ENCODE measurements at places on chromosomes 7 and 10.

DNA sequence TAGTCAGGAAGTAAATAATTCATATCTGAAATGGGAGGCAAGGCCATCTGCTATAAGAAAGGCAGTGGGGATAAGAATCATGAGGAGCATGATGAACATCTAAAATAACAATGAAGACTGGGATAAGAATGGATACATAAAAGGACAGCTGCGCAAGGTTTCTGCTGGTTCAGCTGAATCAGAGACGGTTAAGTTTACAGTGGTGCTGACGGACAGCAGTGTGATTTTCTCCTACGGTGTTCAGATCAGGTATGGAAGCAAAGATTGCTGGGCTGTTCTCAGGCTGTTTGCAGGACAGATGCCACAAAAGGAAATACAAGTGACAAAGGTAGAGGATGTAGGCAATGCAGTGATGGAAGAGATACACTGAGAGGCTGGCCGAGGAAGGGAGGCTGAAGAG is 8.4 kb downstream of the CYCS start:
- DNase-seq = no peak

GRCh38 chr10:123529146-123529760 is 136.9 kb upstream of the GPR26 start:
- no peak for DNase-seq

DNA sequence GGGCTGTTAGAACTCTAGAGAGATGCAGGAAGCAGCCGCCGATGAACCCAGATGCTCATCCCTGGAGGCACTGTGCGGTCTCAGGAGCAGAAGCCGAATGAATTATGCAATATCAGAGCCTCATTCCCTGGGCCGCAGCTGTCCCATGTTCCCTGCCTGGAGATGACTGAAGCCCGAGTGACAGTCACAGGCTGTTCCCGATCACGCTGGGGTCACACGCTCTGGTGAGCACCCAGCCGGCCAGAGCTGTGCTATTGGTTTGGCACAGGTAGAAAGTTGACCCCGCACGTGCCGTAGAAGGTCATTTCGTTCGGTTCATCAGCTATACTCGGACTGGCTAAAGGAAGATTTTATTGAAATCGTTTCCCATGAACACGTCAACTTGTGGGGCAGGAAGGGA is 140.5 kb upstream of the SH2B2 start:
- DNase-seq = no peak

DNA sequence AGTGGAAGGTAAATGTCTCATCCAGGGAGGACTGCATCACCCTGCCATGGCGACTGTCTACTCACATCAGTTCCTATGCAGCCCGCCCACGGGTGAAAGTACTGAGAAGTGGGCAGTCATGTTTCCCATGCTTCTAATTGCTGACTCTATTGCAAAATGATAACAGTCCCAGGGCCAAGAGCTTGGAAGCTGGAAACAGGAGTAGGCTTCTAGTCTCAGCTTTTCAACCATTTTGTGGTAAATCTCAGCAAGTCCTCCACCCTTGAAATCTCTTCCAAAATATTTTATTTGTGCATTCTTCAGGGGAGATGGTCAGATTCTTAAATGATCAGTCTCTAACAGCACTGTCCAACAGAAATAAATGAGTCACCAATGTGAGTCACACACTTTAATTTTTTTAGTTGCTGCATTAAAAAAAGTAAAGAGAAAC is 48.1 kb upstream of the TARP start:
- DNase-seq = no peak

DNA sequence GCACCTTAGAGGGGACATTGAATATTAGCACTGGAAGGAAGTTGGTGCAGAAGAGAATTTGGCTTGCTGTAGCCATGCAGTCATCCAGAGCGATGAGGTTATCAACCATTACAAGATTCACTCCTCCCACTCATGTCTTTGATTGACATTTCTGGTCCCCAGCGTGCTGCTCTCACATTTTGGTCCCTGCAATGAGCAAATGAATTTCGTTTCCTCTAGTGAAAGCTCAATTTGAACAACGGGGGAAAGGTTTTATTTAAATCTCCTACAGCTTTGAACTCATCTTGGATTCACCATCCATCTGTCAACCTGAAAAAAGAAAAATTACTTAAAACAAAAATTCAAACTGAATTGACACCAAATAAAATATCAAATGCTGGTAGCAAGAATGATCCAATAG is 975.2 kb downstream of the NRG3 start:
- DNase-seq = no peak

- DNase-seq = no peak
Measured at GRCh38 chr10:99224766-99225165, 10.9 kb downstream of the HPSE2 start.

GRCh38 chr10:36048236-36048635 is 406.1 kb upstream of the FZD8 start:
- DNase-seq = no peak

- DNase-seq = no peak
Measured at GRCh38 chr10:129509155-129509554, 42.1 kb downstream of the MGMT start.

DNA sequence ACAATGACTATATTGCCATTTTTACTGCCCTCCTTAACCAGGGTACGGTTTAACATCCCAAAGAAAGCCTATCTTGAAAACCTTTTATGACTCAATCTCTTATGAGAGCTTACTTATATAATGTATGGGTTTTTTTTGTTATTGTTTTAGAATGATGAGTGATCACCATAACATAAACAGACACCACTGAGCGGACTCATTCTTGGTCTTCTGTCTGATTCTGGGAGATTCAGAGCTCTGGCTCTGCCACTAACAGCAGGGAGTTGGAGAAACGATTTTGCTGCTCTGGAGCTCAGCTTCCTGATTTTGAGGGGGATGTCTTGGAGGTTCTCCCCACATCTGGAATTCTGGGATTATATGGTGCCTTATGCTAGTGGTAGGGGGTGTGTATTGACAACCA is 244.1 kb downstream of the FRMD4A start:
- no peak for DNase-seq

DNA sequence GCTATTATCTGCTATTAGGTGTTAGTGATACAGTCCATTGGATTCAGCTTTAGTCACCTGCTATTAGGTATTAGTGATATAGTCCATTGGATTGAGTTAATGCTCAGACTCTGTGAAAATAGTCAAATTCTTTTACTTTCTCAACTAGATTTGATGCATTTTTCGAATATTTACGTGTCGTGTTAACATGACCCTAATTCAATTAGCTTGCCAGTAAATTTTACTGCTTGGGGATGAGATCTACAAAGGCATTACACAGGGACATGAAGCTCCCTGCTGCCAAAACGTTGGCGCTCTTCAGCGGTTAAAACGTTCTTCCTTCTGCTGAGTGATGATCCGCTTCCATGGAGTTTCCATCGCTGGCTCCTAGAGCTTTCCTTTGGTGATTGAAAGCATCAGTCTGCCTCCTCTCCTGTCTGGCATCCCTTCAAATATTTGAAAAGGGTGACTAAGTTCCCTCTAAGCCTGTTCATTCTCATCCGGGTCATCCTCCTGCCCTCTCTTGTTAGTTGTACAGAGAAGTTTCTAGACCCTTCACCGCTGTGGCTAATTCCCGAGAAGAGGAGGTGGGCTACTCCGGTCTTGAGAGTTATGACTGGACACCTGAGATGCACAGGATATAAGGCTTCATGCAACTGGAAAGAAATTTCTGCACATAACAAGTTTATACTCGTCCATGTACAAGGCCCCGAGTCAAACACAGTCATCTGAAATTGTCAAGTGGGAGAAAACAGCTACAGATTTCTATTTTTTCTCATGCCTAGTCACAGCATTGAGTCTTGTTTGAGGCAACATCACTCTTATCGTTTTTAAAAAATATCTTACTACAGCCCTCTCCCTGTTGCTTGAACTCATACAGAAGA is 254.0 kb downstream of the KLF6 start:
- DNase-seq = no peak

DNA sequence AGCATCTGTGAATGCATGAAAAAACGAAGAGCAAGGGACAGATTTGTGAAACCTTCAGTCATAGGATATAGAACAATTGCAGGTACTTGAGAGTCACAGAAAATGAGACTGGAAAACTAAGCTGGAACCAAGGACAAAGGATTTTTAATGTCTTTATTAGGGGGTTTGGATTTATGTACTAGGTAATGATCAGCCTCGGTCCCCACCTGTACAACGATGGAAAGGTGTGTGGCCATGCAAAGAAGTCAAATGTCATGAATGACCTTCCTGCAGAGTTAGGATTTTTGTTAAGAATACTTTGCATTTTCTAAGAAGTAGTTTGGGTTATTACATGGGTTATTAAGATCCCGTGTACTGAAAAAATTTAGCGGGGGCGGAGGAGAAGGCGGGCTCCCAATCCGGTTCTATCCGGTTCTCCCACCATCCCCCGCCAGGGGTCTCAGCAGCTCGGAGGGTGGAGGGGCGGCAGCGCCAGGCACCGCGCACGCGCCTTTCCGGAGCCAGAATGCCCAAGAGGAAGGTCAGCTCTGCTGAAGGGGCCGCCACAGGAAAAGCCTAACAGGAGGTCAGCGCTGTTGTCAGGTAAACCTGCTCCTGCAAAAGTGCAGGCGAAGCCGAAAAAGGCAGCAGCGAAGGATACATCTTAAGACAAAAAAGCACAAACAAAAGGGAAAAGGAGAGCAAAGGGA is 327.5 kb upstream of the PLXDC2 start:
- DNase-seq = no peak

DNA sequence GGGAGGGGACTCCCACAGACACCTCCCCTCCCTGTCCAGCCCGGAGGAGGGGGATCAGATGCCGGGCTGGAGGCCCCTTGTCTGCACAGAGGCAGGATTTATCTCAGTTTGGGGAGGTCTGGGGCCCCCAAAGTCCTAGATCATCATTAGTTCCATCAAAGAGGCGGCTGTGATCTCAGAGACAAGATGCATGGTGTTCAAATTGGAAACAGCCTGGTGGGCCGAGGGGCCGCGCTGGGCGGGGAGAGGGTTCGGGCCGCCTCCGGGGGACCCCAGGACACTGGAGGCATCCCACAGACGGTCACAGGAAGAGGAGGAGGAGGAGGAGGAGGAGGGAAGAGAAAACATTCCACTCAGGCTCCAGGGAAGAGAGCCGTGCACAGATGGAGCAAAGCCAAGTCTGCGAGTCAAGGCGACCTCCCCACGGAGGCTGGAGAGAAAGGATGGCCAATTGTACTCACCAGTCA is 69.5 kb upstream of the CUX1 start:
- DNase-seq = no peak

GRCh38 chr7:44376429-44377133 is 51.2 kb upstream of the CAMK2B start:
- DNase-seq = no peak

GRCh38 chr10:101561068-101561915 is 26.8 kb downstream of the POLL start:
- DNase-seq = no peak

DNA sequence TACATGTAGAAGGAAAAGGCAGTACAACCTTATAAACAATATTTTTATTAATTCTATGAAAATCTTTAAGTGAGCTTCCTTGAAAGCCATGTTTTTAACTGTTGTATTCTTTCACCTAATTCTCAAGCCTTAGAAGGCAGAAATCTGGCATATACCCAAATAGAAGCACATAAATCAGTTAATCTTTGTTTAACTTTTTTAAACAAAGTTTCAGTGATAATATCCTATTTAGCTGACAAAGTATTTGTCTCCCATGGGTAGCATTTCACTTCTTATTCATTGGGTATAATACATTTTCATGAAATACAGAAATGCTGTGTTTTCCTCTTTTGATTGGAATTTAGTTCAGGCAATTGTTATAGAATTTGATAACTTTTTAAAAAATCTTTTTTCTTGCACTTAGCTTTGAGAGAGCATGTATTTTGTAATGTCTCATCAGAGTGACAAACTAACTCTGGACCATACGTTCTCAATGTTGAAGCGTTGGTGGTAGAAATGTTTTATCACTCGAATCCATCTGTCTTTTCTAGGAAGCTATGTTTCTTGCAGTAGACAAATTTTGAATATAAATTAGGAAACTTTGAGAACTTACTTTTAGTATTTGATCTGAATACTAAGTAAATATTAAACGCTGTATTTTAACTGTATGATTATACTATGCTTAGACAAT is 78.1 kb downstream of the CREM start:
- no peak for DNase-seq

DNA sequence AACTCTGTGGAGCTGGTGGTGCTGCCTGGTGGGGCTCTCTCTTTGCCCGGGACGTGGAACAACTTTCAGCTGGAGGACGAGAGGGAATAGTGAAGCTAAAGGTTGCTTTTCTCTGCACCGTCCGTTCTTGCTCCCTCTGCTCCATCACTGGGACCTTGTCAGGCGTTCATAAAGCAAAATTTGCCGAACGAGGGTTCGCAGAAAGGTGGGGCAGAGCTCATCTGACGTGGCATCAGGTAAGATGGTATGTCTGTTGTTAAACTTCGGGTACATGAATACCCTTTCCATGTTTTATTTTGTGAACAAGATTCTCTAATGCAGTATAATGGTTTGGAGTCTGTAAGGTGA is 416 bp downstream of the BBS9 start:
- DNase-seq = no peak

GRCh38 chr10:110203500-110204455 is 3.6 kb upstream of the MXI1 start:
- no peak for DNase-seq

GRCh38 chr7:96739609-96740008 is 30.0 kb upstream of the SEM1 start:
- DNase-seq = no peak

- no peak for DNase-seq
Measured at GRCh38 chr10:117373823-117374505, 1.3 kb downstream of the PDZD8 start.

DNA sequence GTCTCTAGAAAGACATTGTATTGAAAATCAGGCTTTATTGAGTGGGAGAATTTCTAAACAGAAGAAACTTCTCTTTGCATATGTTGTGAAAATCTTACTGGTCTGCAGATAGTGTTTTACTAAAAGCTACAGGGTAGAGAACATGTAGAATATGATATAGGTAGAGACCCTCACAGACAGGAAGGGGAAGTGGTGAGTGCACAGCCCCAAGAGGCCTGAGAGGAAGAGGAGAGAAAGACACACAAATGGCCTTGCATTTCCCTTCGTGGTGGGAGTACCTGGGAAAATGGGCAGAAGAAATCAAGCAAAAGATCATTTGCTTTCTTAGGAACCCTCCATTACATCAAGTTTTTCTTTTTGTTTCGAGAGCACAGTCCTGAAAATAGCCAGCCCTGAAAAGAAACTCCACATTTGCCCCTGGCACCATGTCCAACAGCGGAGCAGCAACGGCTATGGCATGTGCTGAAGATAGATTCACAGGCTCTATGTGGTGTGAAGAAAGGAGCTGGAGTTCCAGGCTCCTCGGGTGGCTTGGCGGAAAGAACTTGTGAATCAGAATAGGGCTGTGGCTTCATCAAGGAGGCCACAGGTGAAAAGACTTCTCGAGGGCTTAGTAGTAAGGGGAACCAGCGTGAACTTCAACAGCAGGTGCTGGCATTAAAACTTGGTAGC is 143.5 kb downstream of the CALCR start:
- DNase-seq = no peak

DNA sequence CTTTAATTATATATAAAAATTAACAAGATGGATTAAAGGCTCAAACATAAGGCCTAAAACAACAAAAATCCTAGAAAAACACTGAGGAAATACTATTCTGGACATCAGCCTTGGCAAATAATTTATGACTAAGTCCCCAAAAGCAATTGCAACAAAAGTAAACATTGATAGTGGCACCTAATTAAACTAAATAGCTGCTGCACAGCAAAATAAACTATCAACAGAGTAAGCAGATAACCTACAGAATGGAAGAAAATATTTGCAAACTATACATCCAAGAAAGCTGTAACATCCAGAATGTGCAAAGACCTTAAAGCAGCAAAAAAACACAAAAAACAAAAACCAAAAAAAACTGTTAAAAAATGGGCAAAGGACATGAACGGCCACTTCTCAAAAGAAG is 384.0 kb upstream of the SEMA3D start:
- no peak for DNase-seq

- DNase-seq = no peak
Measured at GRCh38 chr10:121405096-121405495, 193.1 kb downstream of the FGFR2 start.

All from stimulated activated CD4-positive, alpha-beta T cell treated with anti-CD3 and anti-CD28 coated beads, Interleukin-15, amount 100 ng/mL, for 1 hour (primary cell).